ENCODE measurements at places on chromosomes 2 and 18.

DNA sequence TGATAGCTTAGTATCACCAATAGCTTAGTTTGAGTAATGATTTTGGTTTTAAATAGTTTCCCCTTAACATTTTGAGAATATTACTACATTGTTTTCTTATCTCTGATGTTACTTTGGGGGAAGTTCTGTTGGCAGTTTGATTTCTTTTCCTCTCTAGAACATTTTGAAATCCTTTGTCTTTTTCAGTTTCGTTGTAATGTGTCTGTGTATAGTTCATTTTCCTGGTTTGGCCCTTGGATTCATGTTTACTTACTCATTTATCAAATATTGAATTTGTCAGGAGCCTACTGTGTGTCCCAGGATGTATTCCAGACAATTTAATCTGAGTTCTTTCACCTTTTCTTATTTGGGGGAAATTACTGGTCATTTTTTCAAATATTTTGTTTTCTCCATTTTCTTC is 16.7 kb downstream of the ANKRD12 start:
- no peak for DNase-seq

DNA sequence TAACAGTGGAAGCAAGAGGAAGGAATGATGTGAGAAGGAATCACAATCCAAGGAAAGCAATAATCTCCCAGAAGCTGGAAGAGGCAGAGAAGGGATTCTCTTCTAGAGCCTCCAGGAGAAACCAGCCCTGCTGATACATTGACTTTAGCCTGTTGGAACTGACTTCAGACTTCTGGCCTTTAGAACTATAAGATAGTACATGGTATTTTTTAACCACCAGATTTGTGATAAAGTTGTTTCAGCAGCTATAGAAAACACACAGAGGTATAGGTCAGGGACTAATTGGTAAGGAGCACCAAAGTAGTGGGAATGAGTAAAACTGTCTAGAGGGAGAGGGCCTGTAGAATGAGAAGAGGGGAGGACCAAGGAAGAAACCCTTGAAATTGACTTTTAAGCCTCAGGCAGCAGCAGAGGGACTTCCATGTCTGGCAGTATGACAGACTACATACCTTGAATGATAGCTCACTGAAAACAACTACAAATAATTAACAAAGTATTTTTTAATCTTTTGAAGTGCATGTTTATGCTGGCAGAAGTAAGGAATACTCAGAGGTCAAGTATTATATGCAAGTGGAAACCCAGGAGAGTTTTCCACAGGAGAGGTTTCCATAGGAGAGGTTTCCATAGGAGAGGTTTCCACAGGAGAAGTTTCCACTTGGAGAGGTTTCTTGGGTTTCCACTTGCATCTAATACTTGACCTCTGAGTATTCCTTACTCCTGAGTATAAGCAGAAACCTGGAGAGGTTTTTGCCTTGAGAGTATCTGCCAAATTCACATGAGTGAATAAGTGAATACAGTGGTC is 33.8 kb upstream of the TMEM17 start:
- no peak for DNase-seq

- DNase-seq = no peak
Measured at GRCh38 chr2:47310801-47311560, 92.0 kb upstream of the MSH2 start.

DNA sequence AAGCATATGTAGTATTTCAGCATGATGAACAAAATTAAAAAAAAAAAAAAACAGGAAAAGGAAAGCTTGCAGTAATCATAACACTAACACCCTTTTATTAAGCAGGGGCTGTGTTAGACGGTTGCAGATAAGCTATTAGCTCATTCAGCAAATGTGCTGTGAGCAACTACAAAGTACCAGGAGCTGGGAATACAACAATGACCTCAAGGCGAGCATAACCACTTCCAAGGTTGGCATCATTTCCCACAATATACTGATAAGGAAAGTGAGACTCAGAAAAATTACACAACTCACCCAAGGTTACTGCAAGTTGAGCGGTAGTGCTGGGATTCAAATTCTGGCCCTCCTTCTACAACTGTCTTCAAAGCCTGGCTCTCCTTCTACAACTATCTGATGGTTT is 38.2 kb upstream of the ACTR3 start:
- DNase-seq = no peak

- DNase-seq = peak; percentile 53
Measured at GRCh38 chr2:27663285-27664153, at the start of the genes SLC4A1AP and SUPT7L. Gene SLC4A1AP, plus strand, starts transcription at chr2:27663889. Its CDS starts 26 bp downstream, at chr2:27663915. Gene SUPT7L, minus strand, starts transcription at chr2:27663614. Its CDS starts 1,422 bp downstream, at chr2:27662192.

DNA sequence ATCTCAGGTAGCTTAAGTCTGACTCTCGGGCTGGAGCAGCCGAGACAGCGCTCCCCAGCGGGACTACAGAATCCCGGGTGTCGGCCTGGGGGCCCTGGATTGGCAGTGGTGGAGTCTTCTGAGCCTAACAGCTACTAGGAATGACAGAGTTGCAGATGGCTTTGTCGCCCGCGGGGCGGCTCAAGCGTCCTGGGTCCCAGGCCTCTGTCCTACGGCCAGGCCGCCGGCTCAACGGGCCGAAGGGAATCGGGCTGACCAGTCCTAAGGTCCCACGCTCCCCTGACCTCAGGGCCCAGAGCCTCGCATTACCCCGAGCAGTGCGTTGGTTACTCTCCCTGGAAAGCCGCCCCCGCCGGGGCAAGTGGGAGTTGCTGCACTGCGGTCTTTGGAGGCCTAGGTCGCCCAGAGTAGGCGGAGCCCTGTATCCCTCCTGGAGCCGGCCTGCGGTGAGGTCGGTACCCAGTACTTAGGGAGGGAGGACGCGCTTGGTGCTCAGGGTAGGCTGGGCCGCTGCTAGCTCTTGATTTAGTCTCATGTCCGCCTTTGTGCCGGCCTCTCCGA is 8.8 kb downstream of the SIX2 start:
- DNase-seq = no peak
